Ovary (tissue), 10 donors: ENCODE measurements at places on chromosomes 2 and 18. TPM values are rescaled to one million over a fixed set of nuclear protein-coding genes. Genes with fewer than 3 reads are reported as not detected.

DNA sequence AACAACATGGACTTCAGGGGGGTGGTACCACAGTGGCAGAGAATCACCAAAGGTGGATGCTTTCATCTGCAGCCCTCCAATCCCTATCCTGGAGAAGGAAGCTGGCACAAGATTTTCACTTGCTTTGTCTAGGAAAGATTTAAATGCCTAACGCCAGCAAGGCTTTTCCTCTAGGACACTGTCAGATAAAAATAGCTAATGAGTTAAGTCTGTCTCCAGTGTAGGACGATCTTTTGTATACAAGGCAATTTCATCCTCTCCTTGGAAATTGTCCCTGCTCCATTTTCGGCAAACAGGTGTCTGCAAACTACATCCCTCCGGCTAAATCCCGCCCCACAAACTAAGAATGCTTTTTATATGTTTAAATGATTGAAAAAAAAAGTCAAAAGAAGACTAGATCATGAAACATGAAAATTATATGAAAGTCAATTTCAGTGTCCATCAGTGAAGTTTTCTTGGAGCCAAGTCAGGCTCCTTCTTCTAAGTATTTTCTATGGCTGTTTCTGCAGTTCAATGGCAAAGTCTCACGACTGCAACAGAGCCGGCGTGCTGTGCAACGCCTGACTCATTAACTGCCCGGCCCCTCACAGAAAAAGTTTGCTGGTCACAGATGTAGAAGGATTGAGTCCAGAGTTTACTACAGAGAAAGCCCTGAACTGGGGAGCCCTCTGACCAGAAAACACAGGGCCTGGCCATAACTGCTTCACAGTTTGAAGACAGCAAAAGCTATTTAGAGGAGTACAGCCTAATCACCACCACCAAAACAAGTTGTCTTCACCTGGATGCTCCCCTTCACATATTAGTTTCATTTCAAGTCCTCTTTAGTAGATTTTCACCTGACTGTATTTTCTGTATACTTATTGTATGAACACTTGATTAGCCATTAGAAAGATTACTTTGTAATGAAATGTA is 52.3 kb downstream of the PIEZO2 start:
- no peak overlapping the region for H3K27ac ChIP-seq
- no peak for DNase-seq
- no peaks in the 10 kb centered on the region for H3K27me3 ChIP-seq
- no peaks in the 10 kb centered on the region for H3K36me3 ChIP-seq

GRCh38 chr2:135219226-135219625 is 167.1 kb downstream of the RAB3GAP1 start:
- H3K27ac ChIP-seq = no peak overlapping the region
- H3K36me3 ChIP-seq = no peaks in the 10 kb centered on the region
- no peaks in the 10 kb centered on the region for H3K27me3 ChIP-seq

DNA sequence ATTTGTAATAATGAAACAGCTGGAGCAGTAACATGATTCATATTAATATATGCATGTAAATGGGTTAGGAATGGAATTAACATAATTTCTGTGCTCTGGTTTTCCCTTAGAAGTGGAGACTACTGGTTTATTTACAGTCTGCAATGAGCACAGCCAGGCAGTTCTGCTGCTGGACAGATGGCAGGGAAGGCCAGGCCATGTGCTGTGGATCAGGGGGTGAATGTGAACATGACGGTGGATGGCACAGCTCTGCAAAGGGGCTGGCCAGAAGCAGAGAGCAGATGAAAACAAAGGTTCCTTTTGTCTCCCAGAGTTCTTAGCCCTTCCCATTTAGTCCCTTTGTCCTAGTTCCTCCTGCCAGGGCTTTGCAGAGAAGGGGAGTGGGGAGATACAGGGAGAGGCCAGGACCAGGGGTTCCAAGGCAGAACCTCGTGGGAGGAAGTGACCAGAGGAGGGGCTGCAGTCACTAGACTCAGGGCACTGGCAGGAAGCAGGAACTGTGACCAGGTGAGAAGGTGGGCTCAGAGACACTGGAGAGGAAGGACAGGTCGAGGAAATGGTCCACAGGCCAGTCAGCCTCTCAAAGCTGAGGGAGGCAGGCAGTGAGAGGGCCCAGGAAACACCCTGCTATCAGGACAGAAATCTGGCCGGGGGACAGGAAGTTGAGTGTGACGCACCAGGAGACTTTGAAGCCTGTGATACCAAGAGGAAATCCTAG is 112.9 kb upstream of the ATP8B1 start:
- H3K27ac ChIP-seq = no peak overlapping the region
- H3K4me1 ChIP-seq = peaks cover 2% of the 10 kb centered on the region
- DNase-seq = no peak
- H3K36me3 ChIP-seq = no peaks in the 10 kb centered on the region

GRCh38 chr2:189178054-189178453 is 1.5 kb downstream of the COL5A2 start:
- no peak overlapping the region for H3K27ac ChIP-seq
- H3K4me3 ChIP-seq = peak overlapping the region; percentile 56
- no peaks in the 10 kb centered on the region for H3K27me3 ChIP-seq
- H3K36me3 ChIP-seq = no peaks in the 10 kb centered on the region

The C1GALT1C1L gene
- 1.6 TPM for total RNA-seq

GRCh38 chr2:159200498-159200897 is 86.0 kb downstream of the WDSUB1 start:
- no peaks in the 10 kb centered on the region for H3K4me1 ChIP-seq
- no peaks in the 10 kb centered on the region for H3K36me3 ChIP-seq
- no peak for DNase-seq
- no peak overlapping the region for H3K27ac ChIP-seq

DNA sequence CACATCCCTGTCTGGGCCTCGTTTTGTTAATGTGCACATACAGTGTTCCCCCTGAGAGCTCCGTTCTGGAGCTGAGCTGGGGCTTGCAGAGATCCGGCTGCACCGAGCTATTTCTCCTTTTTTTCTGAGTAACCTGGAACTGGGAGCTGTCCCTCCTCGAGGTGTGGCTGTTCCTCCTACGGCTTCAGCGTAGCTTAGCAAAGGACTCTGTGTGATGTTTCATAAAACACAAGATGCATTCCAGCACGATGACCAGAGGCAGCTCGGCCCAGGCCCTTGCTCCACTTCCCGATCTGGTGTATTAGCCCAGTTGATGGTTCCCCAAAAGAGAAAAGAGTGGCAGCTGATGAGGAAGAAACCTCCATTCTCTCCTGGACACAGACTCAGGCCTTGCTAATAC is 103.0 kb downstream of the FAM210A start:
- H3K4me1 ChIP-seq = no peaks in the 10 kb centered on the region
- H3K36me3 ChIP-seq = no peaks in the 10 kb centered on the region

The KRTCAP3 gene
- total RNA-seq = 3.6 TPM

The TCF23 gene
- total RNA-seq = 72.2 TPM

The CHST10 gene
- 23.5 TPM for total RNA-seq

The AFTPH gene
- total RNA-seq = 26.1 TPM

The DQX1 gene
- total RNA-seq = 0.24 TPM

DNA sequence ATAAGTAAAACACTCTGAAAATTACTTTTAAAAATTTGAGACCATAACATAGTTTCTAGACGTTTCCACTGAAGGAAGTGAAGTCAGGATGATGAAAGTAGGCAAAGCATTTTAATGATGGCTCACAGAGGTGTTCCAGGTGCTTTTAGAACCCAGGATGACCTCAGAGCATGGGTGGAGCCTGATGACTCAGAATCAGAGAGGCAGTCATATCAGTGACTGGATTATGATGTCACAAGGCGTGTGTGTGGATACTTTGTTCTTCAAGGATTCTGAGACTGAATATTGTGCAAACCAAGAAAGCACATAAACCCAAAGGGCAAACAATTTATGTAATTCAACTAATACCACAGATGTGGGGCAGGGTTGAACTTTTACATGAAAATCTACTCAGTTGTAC is 208.0 kb upstream of the FBXO11 start:
- DNase-seq = no peak
- no peak overlapping the region for H3K4me3 ChIP-seq
- no peak overlapping the region for H3K27ac ChIP-seq
- no peaks in the 10 kb centered on the region for H3K4me1 ChIP-seq
- H3K36me3 ChIP-seq = no peaks in the 10 kb centered on the region

DNA sequence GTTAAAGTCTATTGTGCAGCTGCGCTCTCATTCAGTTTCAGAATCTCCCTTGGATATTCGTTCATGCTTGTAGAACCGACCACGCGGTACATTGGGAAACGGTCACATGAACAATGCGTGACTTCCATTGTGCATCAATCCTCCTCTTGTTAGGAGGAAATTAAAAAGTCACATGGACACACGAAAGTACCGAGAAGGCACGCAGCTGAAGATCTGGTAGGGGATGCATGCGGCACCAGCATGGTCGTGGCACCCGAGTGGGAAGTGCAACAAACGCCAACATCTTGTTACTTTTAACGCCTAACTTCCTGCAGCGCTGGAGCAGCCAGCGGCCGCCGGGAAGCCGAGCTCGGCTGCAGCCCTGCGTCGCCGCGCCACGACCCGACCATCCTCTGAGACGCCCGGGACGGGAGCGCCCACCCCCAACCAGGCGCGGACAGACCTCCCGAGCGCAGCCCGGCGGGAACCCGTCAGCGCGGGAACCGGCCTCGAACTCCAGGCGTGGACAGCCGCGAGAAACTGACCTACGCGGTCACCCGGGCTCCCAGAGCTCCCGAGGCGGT is 412 bp downstream of the OSBPL1A start:
- H3K4me3 ChIP-seq = peak overlapping the region; percentile 81
- H3K36me3 ChIP-seq = no peaks in the 10 kb centered on the region
- H3K4me1 ChIP-seq = peaks cover 2% of the 10 kb centered on the region
- peak overlapping the region; percentile 3 for H3K27ac ChIP-seq
- DNase-seq = no peak

The GNLY gene
- total RNA-seq = 0.98 TPM

The TUBA4B gene
- total RNA-seq = 1.9 TPM

The GKN1 gene
- not detected for total RNA-seq

The UPP2 gene
- 0.15 TPM for total RNA-seq

DNA sequence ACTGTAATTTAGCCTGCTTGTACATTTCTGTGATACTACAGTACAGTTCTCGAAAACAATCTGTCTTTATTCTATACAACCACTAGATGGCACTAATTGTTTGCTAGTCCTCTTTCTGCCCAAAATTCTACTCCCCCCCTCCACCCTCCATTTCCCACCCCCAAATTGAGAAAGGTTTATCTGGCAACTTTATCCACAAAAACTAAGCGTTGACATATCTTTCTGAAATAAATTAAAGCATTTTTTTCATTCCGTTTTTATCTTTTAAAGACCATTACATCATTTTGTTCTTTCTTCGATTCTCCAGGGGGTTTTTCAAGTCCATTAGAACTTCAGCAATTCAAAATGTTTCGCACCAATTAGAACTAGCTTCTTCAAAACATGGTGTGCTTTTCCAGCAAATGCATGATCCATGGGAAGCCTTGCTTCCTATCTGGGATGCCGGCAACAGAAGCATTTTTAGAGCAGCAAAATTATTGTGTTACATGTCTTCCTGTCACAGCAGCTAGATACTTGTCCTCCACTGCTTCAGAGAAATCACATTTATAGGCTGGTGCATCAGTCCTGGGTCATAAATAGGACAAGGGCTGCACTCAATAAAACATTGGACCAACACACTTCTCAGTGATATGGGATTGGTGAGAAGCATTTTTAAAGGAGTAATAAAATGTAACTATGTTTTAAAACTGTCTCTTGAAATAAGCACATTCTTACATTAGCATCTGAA is 241.3 kb downstream of the PAX3 start:
- no peaks in the 10 kb centered on the region for H3K4me1 ChIP-seq
- H3K27ac ChIP-seq = no peak overlapping the region
- no peaks in the 10 kb centered on the region for H3K27me3 ChIP-seq
- no peak overlapping the region for H3K4me3 ChIP-seq
- H3K36me3 ChIP-seq = no peaks in the 10 kb centered on the region

GRCh38 chr18:39854291-39854690 is 2100.7 kb upstream of the PIK3C3 start:
- no peaks in the 10 kb centered on the region for H3K36me3 ChIP-seq
- DNase-seq = no peak
- H3K27ac ChIP-seq = no peak overlapping the region

- H3K27me3 ChIP-seq = no peaks in the 10 kb centered on the region
- DNase-seq = peak; percentile 87
These were observed 8.2 kb downstream of the SLC35F6 start for GRCh38 chr2:26772064-26773001.

GRCh38 chr2:61135510-61135909 is 26.5 kb upstream of the C2orf74 start:
- H3K36me3 ChIP-seq = no peaks in the 10 kb centered on the region
- H3K4me3 ChIP-seq = no peak overlapping the region
- DNase-seq = no peak
- no peaks in the 10 kb centered on the region for H3K4me1 ChIP-seq
- H3K27me3 ChIP-seq = no peaks in the 10 kb centered on the region

- DNase-seq = no peak
- no peaks in the 10 kb centered on the region for H3K36me3 ChIP-seq
- H3K4me1 ChIP-seq = no peaks in the 10 kb centered on the region
- H3K27ac ChIP-seq = no peak overlapping the region
- no peak overlapping the region for H3K4me3 ChIP-seq
These were observed 118.7 kb downstream of the NUP35 start for GRCh38 chr2:183242937-183243336.

The CTAGE1 gene
- not detected for total RNA-seq

GRCh38 chr18:55064760-55065159 is 105.5 kb upstream of the CCDC68 start:
- no peaks in the 10 kb centered on the region for H3K4me1 ChIP-seq
- H3K27ac ChIP-seq = no peak overlapping the region
- no peak overlapping the region for H3K4me3 ChIP-seq
- no peaks in the 10 kb centered on the region for H3K27me3 ChIP-seq
- DNase-seq = no peak

The SLC38A11 gene
- total RNA-seq = not detected

The CTLA4 gene
- total RNA-seq = not detected

The CD302 gene
- total RNA-seq = 86.0 TPM

- no peaks in the 10 kb centered on the region for H3K36me3 ChIP-seq
- peaks cover 3% of the 10 kb centered on the region for H3K4me1 ChIP-seq
- H3K4me3 ChIP-seq = no peak overlapping the region
- DNase-seq = no peak
These were observed 47.0 kb downstream of the MTCL1 start for GRCh38 chr18:8752329-8752728.

DNA sequence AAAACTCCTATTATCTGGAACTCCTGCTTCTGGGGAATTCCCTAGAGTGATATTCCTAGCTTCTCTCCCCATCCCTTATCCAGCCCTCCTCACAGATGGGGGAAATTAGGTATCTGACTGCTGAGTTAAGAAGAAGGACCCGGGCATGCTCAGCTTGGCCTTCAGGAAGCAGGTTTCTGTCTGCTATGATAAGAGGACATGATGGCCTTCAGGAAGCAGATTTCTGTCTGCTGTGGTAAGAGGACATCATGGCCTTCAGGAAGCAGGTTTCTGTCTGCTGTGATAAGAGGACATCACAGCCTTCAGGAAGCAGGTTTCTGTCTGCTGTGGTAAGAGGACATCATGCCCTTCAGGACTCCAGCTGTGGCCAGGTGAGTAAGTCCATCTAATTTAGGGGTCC is 65.2 kb downstream of the PLEKHM3 start:
- no peaks in the 10 kb centered on the region for H3K27me3 ChIP-seq
- H3K4me3 ChIP-seq = no peak overlapping the region
- DNase-seq = no peak
- no peaks in the 10 kb centered on the region for H3K36me3 ChIP-seq
- H3K27ac ChIP-seq = no peak overlapping the region
- no peaks in the 10 kb centered on the region for H3K4me1 ChIP-seq

The MRPL33 gene
- total RNA-seq = 62.4 TPM
